LoVo (cell line): ENCODE measurements at places on chromosomes 2 and 18.

- no peak for DNase-seq
These were observed 16.5 kb downstream of the RNF149 start for GRCh38 chr2:101291973-101292372.

- no peak for DNase-seq
These were observed 157.1 kb downstream of the GBX2 start for GRCh38 chr2:236010920-236011685.

DNA sequence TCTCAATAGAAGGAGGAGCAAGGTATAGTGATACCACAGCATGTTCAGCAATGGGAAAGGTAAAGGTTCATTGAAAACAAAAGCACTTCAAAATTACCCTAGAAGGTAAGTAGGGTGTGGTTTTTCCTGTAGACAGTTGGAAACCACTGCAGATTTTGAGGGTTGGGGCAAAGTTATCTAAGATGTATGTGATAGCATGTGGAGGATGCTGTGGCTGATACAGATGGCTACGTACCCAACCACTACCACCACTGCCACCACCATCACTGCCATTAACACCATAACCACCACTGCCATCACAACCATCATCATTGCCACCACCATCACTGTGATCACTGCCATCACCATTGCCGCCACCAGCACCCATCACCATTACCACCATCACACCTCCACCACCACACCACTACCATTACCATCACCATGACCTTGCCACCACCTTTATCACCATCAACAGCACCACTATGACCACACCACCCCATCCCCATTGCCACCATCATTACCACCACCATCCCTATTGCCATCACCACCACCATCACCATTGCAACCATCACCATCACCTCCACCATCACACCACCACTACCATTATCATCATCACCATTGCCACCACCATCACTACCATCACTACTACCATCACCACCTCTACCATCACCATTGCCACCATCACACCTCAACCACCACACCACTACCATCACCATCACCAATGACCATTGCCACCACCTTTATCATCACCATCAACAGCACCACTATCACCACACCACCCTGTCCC is 3.7 kb downstream of the TMSB10 start:
- DNase-seq, result no peak

GRCh38 chr18:46224181-46224775 is 120.1 kb downstream of the HAUS1 start:
- DNase-seq, result no peak

- DNase-seq, result no peak
These were observed 4.6 kb downstream of the B3GNT7 start for GRCh38 chr2:231399853-231400680.

DNA sequence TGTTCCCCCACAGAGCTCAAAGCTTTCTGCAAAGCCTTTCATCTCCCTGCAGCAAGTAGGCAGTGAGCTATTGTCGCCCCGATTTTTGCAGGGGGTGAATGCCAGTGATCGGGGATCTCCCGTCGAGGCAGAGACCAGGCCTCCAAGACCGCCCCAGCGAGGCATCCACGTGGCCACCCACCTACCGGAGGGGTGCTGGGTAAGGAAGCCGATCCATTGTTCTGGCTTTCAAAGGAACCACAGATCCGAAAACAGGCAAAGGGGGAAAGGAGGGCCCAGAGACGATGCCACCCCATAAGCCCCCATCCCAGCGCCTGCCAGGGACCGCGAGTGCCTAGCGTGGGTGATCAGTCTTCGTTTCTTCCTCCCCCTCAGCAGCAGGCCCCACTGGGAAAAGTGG is 2.4 kb downstream of the ADRA2B start:
- no peak for DNase-seq

- peak; percentile 21 for DNase-seq
These were observed 183.4 kb upstream of the FN1 start for GRCh38 chr2:215619022-215619958.

GRCh38 chr2:139427164-139427563 is 647.0 kb upstream of the NXPH2 start:
- DNase-seq, result no peak

DNA sequence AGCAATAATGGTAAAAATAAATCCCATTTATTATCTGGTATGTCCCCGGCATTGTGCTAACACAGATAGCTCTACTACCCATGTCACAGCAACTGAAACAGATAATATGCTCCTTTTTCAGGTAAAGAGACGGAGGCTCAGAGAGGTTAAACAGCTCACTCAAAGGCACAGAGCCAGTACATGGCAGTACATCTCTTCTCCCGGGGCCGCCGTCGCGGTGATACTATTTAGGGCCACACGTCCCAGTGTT is 693 bp upstream of the PDK1 start:
- DNase-seq, result no peak

GRCh38 chr2:61617610-61618009 is 79.5 kb upstream of the XPO1 start:
- no peak for DNase-seq

DNA sequence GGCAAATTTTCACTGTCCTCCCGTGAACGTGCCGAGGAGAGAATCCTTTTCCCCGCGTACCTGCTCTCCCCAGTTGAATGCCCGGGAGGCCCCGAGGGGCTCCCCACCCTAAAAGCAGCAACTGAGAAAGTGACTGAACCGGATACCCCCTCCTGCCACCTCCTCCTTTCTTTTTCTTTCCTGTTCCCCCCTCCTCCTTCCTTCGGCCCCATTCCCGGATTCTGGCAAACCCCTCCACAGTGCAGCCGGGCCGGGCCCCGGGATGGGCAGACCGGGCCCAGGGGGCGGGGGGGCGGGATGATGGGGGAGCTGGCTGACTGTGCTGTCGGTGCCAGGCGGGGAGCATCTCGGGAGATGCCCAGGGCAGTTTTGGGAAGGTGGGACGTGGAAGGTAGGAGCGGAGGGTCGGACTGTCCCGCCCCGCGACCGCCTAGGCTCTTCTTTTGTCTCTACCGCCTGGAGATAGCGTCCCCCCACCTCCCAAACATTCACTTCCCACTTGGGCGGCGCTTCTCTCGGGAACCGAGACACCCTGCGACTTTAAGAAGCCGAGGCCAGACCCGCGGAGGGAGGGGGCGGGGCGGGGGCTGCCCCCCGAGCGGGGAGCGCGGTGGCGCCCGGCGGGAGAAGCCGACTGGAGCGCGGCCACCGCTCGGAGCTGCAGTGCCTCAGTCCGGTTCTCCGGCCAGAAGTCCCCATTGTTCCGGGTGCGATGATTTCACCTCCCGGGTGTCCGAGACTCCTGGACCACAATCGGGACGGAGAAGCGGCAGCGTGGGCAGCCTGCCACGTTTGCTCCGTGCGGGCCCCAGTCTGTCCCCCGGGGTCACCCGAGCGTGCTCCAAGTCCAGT is 8.2 kb downstream of the DLX2 start:
- DNase-seq, result peak; percentile 34

- DNase-seq, result no peak
These were observed 101.1 kb upstream of the PID1 start for GRCh38 chr2:229372207-229372606.

DNA sequence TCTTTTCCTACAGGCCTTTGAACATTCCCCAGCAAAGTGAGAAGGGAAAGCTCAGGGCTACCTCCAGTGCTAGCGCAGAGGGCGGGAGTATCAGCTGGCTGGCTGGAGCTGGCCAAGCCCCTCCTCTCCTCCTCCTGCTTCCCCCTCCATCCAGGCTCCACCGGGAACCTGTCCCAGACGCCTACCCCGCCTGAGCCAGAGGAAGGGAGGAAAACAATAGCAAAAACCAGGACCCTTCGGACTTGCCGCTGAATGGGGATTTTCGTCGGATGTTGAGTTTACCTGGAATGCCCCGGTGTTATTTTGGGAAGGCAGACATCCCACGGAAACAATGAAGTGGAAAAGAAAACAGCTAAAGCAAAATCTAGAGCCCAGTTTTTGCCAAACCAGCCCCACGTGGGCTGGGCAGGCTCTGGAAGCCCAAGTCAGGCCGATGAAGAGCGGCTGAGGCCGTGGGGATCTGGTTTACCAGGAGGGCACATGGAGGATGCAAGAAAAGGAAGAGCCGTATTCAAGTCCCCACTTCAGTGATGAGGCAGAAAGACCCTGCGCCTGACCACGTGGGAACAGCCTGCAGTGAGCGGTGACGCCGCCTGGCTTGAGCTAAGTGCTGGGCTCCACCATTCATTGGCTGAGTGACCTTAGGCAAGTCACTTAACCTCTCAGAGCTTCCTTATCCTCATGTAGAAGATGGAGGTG is 100.4 kb upstream of the LCLAT1 start:
- DNase-seq, result no peak

GRCh38 chr18:23929362-23929930 is 85.1 kb upstream of the TTC39C start:
- DNase-seq, result no peak

DNA sequence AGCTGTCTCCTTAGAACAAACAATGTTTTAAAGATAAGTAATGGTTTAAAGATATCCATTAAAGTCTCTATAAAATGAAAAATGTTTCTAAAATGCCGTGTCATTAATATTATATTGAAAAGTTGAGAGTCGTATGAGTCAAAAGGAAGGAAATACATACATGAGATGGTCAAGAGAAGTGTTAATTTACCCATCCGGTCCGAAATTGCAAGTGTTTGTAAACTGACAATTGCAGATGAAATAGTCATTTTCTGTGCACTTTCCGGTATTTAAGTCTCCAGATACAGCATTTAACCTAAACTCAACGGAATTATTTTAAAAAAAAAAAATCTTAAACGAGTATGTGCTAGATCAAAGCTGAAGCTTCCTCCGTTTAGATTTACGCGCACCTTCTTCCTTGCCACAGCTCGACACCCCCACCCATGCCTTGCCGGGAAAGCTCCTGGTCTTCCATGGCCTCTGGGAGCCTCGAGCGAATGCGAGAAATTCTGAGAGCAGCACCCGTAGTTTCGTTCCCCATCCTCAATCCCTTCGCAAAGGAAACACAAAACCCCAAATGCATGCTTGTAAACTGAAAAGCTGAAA is 1.8 kb downstream of the DSC3 start:
- peak; percentile 30 for DNase-seq

DNA sequence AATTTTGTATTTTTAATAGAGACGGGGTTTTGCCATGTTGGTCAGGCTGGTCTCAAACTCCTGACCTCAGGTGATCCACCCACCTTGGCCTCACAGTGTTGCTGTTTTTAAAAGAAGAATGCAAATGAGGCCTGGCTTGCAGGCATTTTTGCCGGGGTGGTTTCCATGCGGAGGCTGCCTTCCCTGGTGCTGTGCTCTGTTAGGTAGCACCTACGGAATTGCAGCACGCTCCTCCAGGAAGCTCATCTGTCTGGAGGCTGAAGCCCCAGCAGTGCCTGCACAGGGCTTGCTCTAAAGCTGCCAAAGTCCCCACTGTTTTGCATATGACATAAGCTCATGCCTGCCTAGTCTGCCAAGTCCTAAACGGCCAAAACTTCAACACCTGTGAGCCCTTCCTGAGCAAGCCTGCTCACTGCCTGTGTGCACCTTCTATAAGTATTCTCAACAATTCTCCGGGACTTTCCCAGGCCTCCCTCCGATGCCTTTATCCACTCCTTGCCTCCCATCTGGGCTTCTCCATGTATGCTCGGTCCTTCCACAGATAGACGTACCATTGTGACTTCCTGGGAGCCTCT is 551.3 kb upstream of the RAB6C start:
- no peak for DNase-seq

GRCh38 chr2:138942466-138942865 is 162.3 kb upstream of the NXPH2 start:
- DNase-seq, result no peak

DNA sequence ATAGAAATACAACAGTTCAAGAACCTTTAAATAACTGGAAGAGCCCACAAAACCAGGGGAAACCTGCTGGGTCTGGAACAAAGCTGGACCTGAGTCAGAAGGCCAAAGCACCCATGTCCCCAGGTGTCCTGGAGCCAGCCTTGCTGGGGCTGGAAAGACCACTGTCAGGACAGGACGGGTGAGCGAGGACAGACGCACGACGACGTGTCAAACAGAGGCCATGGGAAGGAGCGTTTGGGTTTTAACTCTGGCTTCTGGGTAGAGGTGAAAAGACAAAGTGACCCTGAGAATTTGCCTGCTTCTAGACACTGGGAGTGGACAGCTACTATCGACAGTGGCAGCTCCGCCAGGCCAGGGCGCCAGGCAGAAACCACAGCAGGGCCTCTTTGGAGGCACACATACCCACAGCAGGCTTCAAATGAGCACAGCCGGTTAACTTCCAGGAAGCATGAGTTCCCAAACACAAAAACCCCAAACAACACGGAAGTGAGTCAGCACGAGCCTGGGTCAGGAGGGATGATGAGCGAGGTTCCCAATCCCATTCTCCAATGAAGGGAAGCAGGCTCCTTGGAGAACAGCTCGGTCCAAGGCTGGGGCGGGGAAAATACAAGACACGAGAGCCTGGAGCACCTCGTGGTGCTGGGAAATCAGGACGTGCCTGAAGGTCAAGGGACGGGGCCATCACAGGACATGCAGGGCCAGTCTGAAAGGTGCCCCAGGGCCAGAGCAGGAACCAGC is 208.0 kb downstream of the TWIST2 start:
- no peak for DNase-seq
